ENCODE measurements at places on chromosomes 13 and 19. TPM values are rescaled to one million over a fixed set of nuclear protein-coding genes. Genes with fewer than 3 reads are reported as not detected.

GRCh38 chr19:15284896-15285295 is 47.4 kb downstream of the BRD4 start:
- peaks cover 74% of the 10 kb centered on the region for H3K4me1 ChIP-seq
- no peak overlapping the region for H3K4me3 ChIP-seq
- H3K27me3 ChIP-seq, result no peaks in the 10 kb centered on the region
- no peaks in the 10 kb centered on the region for H3K36me3 ChIP-seq
- no peak for DNase-seq

MISP3 gene
- 0.26 TPM for total RNA-seq

GRCh38 chr19:42023121-42023942 is 29.3 kb upstream of the ATP1A3 start:
- H3K4me3 ChIP-seq, result no peak overlapping the region
- H3K27me3 ChIP-seq, result no peaks in the 10 kb centered on the region
- H3K4me1 ChIP-seq, result no peaks in the 10 kb centered on the region
- H3K36me3 ChIP-seq, result no peaks in the 10 kb centered on the region
- peak; percentile 30 for DNase-seq

DNA sequence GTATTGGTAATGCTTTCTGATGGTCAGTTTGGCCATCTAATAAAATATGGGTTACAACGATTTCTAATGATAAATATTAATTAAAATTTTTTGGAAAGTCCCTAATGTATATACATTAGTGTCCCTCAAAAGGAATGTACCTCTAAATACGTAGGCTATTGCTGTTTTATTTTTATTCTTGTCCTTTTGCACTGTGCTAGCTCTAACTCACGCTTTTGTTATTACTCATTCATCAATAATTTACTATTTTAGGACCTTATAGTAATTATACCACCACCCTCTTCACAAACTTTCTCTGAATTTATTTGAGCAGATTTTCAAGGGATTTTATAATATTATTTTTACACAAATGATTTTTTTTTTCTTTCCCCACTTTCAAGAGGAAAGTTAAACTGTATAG is 795.9 kb upstream of the PCDH9 start:
- no peaks in the 10 kb centered on the region for H3K4me1 ChIP-seq
- H3K27me3 ChIP-seq, result no peaks in the 10 kb centered on the region
- H3K27ac ChIP-seq, result no peak overlapping the region
- H3K36me3 ChIP-seq, result no peaks in the 10 kb centered on the region
- DNase-seq, result no peak

PPP2R1A gene
- total RNA-seq, result 316 TPM

GRCh38 chr19:4124638-4125037 is 716 bp upstream of the MAP2K2 start:
- peaks cover 1% of the 10 kb centered on the region for H3K36me3 ChIP-seq
- H3K27me3 ChIP-seq, result no peaks in the 10 kb centered on the region
- H3K27ac ChIP-seq, result peak overlapping the region; percentile 81
- H3K4me1 ChIP-seq, result peaks cover 8% of the 10 kb centered on the region
- DNase-seq, result no peak

BEST2 gene
- 0.13 TPM for total RNA-seq

DNA sequence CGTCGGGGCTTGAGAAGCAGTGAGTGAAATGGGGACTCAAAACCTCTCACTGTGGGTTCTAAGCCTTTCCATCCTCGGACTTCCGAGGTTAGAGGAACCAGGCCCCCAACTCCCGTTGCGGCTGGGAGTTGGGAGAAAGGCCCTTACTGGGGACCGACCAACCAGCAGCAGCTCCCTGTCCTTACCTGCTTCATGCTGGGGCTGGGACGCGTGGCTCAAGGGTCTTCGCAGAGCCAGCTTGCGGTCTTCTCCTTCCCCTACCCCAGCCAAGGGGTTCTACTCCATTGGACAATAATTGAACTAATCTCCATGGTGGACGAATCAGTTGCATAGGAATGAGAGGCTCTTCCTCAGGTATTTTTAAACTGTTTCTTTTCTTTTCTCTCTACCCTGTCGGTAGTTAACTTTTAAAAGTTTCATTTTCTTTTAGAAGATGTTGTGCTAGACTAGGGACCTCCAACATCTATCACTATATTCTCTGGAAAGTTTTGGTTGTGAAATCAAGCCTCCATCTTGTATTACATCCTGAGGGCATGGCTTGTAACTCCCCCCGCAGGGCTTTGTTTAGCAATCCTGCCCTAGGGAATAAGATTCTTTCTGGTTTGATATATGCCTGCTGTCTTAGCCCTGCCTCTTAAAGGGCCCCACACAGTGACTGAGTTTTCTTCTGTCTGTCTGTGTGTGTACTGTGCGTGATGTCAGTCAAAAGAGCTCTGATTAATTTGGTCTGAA is 1027.1 kb upstream of the PCDH9 start:
- no peaks in the 10 kb centered on the region for H3K27me3 ChIP-seq
- peak; percentile 61 for DNase-seq
- no peak overlapping the region for H3K27ac ChIP-seq
- no peaks in the 10 kb centered on the region for H3K36me3 ChIP-seq
- no peaks in the 10 kb centered on the region for H3K4me1 ChIP-seq
- no peak overlapping the region for H3K4me3 ChIP-seq

MYH14 gene
- total RNA-seq, result 1.4 TPM

GRCh38 chr19:49113762-49114629 is at the start of gene LIN7B:
Gene LIN7B, plus strand, starts transcription at chr19:49114370. Its CDS starts 35 bp downstream, at chr19:49114405.
- H3K36me3 ChIP-seq, result peaks cover 10% of the 10 kb centered on the region
- peak within 1 kb of the TSS; percentile 85 for H3K27ac ChIP-seq
- peak; percentile 84 for DNase-seq
- no peaks in the 10 kb centered on the region for H3K27me3 ChIP-seq

DNA sequence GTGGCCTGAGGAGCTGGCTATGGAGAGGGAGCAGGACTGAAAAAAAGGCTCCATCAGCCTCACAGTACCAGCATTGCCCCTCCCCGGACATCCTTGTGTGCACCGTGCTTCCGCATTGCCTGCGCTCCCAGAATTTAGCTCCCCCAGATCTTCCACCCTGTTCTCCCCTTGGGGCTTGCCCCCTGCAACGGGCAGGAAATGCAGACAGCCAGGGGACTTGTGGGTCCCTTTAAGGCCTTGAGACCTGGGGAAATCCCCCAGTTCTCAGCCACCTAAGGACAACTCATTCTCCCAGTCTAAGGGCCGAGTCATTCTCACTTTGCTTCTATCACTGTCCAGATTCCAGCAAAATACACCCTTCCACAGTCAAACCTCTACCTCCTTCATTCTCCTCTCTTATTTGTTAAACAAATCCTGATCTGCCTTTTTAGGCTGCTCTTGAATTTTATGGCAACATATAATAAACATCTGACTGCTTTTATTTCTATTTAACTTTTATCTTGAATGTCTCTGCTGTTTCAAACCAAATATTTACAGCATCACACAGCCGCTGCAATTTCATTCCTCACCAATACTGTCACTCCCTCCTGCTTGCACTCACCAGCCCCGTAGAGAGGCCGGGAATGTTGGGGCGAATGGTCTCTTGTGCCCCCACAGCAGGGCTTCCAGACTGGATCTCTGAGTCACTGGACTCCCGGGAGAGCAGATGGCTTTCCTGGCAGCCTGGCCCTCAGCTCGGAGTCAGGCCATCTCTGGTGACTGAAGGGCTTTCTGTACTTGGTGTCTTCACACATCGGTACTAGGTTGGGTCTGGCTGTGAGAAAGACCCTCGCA is 221.9 kb downstream of the TSHZ3 start:
- DNase-seq, result peak; percentile 27
- H3K4me3 ChIP-seq, result no peak overlapping the region
- H3K4me1 ChIP-seq, result peaks cover under 1% of the 10 kb centered on the region
- no peak overlapping the region for H3K27ac ChIP-seq
- no peaks in the 10 kb centered on the region for H3K27me3 ChIP-seq

ZNF835 gene
- total RNA-seq, result 4.6 TPM

RAB3A gene
- 4.2 TPM for total RNA-seq

GRCh38 chr13:68380041-68380973 is 1150.2 kb upstream of the PCDH9 start:
- no peak overlapping the region for H3K27ac ChIP-seq
- H3K27me3 ChIP-seq, result no peaks in the 10 kb centered on the region
- no peak for DNase-seq
- no peaks in the 10 kb centered on the region for H3K36me3 ChIP-seq
- H3K4me3 ChIP-seq, result no peak overlapping the region

- peak; percentile 58 for DNase-seq
- peak overlapping the region; percentile 4 for H3K4me3 ChIP-seq
- peaks cover 5% of the 10 kb centered on the region for H3K4me1 ChIP-seq
- H3K36me3 ChIP-seq, result no peaks in the 10 kb centered on the region
Observed at GRCh38 chr19:55068950-55069864, 6.3 kb upstream of the RDH13 start.

COMP gene
- total RNA-seq, result not detected

DNA sequence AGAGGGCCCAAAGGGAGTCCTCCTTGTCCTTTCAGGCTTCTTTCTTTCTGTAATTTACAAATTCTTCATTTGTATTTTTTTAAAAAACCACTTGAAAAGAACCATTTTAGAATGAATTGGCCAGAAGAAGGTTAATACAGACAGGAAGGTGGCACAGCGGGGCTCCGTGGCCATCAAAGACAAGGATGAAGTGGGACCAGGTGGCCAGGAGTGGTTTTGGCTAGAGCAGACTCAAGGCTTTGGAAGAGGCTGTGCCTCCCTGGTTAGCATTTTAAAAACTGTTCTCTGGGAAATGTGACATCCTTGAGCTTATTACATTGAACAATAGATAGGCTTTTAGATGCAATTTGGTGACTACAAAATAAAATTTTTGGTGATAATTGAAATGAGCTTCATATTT is 48.4 kb downstream of the ATP8A2 start:
- H3K4me1 ChIP-seq, result no peaks in the 10 kb centered on the region
- peaks cover 14% of the 10 kb centered on the region for H3K27me3 ChIP-seq
- H3K36me3 ChIP-seq, result no peaks in the 10 kb centered on the region
- no peak overlapping the region for H3K4me3 ChIP-seq

NCAN gene
- total RNA-seq, result not detected

DNA sequence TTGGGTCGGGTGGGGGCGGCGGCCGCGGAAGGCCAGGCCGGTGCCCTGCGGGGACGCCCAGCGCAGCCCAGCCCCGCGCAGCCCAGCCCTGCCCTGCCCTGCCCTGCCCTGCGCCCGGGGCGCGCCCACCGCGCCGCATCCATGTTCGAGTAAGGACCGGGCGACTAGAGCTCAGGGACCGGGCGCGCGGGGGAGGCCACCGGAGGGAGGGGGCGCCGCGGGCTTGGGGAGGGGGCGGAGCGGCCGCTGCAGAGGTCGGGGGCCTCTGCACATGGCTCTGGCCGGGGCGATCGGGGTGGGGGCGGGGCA is 169 bp downstream of the GRAMD1A start:
- no peak for DNase-seq
- H3K27ac ChIP-seq, result peak overlapping the region; percentile 82
- peaks cover 16% of the 10 kb centered on the region for H3K4me1 ChIP-seq
- H3K36me3 ChIP-seq, result peaks cover 17% of the 10 kb centered on the region

GRCh38 chr19:9996541-9996940 is 13.8 kb downstream of the COL5A3 start:
- H3K27me3 ChIP-seq, result no peaks in the 10 kb centered on the region
- H3K4me3 ChIP-seq, result no peak overlapping the region
- H3K27ac ChIP-seq, result no peak overlapping the region
- DNase-seq, result no peak

- no peak for DNase-seq
- H3K4me1 ChIP-seq, result no peaks in the 10 kb centered on the region
- H3K27me3 ChIP-seq, result no peaks in the 10 kb centered on the region
Observed at GRCh38 chr19:1826557-1827521, 14.8 kb upstream of the ATP8B3 start.

DNA sequence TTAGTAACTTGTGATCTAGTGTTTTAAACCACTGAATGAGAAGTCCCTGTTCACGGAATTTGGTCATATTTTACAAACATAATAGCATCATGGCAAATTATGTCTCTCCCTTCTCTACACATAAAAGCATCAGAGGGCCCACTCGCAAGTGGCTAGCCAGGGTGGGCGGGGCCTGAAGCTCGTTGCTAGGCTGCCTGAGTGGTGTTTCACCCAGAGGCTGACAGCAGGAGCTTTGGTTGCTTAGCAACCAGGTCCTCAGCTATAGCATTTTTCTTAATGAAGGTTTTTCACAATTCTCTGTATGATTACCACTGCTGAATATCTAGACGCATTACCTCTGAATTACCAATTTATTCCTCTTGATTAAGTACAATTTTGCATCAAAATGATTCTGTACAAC is 126.5 kb downstream of the NALCN start:
- H3K4me1 ChIP-seq, result no peaks in the 10 kb centered on the region
- H3K27ac ChIP-seq, result no peak overlapping the region
- no peaks in the 10 kb centered on the region for H3K27me3 ChIP-seq
- DNase-seq, result peak; percentile 62
- no peaks in the 10 kb centered on the region for H3K36me3 ChIP-seq

GRCh38 chr13:106494506-106494905 is 41.0 kb downstream of the EFNB2 start:
- H3K36me3 ChIP-seq, result no peaks in the 10 kb centered on the region
- no peaks in the 10 kb centered on the region for H3K4me1 ChIP-seq

GRCh38 chr19:8491574-8491973 is 10.9 kb downstream of the PRAM1 start:
- no peak overlapping the region for H3K27ac ChIP-seq
- H3K4me3 ChIP-seq, result no peak overlapping the region
- no peaks in the 10 kb centered on the region for H3K4me1 ChIP-seq
- peaks cover 25% of the 10 kb centered on the region for H3K36me3 ChIP-seq
- no peaks in the 10 kb centered on the region for H3K27me3 ChIP-seq

GRCh38 chr19:18264137-18264854 is 10.0 kb downstream of the IQCN start:
- H3K36me3 ChIP-seq, result peaks cover 34% of the 10 kb centered on the region
- no peak overlapping the region for H3K4me3 ChIP-seq
- no peak for DNase-seq
- no peaks in the 10 kb centered on the region for H3K4me1 ChIP-seq
- H3K27ac ChIP-seq, result no peak overlapping the region

USHBP1 gene
- not detected for total RNA-seq

PRR20B gene
- total RNA-seq, result not detected

DNA sequence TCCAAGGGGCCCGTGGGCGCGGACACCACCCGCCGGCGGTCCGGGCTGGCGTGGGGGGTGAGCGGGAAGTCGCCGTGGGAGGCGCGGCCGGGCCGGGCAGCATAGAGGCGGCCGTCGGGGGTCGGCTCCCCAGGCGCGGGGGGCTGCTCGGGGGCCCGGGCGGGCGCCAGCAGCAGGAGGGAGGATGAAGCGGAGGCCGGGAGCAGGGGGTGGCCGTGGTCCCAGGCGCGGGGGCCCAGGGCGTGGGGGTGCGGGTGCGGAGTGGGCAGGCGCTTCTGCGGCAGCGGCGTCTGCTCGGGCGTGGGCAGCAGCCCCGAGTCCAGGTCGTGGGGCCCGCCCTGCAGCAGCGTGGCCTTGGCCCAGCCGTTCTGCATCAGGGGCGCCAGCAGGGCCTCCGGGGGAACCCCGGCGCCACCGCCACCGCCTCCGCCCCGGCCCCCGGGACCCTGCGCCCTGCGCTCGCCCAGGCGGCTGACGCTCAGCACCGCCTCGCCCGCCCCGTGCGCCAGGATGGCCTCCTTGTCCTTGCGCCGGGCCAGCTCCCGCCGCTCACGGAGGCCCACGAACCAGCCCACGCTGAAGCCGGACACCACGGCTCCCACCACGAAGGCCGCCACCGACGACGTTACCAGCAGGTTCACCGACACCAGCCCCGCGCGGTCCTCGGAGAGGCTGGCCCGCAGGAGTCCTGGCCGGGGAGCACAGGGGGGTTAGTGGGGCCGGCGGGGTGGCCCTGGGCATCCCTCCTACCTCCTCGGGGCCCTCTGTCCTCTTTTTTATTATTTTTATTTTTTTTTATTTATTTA is 4.2 kb upstream of the LRG1 start:
- H3K36me3 ChIP-seq, result no peaks in the 10 kb centered on the region
- H3K27ac ChIP-seq, result no peak overlapping the region
- no peaks in the 10 kb centered on the region for H3K27me3 ChIP-seq
- peaks cover 7% of the 10 kb centered on the region for H3K4me1 ChIP-seq
- H3K4me3 ChIP-seq, result no peak overlapping the region

- no peak overlapping the region for H3K4me3 ChIP-seq
- no peak for DNase-seq
- H3K27ac ChIP-seq, result no peak overlapping the region
- no peaks in the 10 kb centered on the region for H3K27me3 ChIP-seq
- no peaks in the 10 kb centered on the region for H3K36me3 ChIP-seq
- peaks cover 8% of the 10 kb centered on the region for H3K4me1 ChIP-seq
Observed at GRCh38 chr13:98843482-98843877, 91.0 kb upstream of the SLC15A1 start.

All from A673 (cell line).